ENCODE measurements at places on chromosomes 12 and 14.

DNA sequence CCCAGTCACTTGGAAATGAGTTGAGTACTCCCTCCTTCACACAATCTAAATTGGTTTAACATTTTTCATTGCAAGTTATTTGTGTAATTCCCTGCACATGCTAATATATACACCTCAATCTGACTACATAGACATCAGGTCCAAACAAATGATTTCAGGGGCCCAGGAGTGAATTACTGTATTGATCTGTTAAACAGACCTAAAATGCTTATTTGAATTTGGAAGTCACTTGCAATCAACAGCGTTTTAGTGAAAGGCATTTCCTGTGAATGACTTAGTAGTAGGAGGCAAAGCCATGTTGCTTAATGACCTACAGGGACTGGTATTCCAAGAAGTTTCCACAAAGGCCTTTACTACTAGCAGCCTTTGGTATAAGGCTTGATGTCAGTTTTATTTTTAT is 22.6 kb upstream of the SLC15A5 start:
- no peak for DNase-seq

- DNase-seq, result no peak
Measured at GRCh38 chr14:56884617-56885016, 74.3 kb upstream of the OTX2 start.

DNA sequence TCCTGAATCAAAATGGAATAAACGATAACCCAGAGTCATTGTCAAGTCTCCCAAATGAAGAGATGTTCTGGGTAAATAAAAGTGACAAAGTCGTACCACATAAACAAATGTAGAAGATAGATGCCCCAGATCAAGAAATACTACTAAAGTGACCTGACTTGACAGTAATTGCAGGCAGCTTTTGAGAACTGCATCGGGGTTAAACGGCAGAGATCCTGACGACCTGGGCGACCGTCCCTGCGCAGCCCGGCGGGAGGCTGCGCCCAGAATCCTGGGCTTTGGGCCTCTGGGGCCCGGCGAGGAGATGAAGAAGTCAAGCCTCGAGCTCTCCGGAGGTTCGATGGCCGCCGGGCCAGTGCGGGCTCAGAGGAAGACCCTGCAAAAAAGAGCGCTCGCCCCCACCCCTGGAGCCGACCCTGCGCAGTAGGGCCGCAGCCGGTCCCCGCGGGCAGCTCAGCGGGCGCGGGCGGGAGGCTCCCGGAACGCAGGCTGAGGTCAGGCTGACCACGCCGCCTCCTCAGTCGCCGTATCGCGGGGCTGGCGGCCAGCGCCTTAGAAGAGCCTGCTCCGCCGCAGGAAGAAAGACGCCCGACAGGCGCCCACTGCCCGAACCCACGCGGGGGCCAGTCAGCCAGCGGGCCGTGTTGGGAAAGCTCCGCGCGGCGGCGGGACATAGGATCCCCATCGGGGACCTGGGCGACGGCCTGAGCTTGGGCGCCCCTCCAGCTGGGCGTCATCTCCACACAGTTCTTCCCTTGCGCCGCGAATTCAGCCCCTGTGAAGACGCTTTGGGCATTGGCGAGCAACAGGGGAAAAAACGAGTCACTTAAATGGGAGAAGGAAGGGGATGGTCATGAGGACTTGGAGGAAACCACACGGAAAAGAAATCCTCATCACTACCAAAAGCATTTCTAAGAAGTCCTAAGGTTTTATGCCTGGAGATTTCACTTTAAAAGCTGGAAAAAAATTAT is 16.0 kb downstream of the NKX2-1 start:
- no peak for DNase-seq

- DNase-seq, result no peak
Measured at GRCh38 chr12:44812062-44812461, 64.1 kb downstream of the NELL2 start.

DNA sequence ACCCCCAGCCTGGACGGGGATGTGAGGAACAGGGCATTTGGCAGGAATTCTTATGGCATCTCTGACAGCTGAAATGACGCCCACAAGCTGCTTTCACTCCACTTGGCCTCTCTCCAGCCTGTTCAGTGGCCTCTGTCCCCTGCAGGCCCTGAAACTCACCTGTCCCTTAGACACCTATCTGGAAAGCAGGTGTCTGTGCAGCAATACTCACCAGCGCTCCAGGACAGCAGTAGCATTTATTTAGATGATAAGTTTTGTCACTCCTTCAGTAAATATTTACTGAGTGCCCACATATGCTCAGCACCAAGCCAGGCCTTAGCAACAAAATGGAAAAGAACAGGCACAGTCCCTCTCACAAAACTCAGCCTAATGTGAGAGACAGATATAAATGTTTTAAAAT is 311.1 kb upstream of the FKBP4 start:
- DNase-seq, result no peak

GRCh38 chr14:98278800-98279199 is 993.2 kb downstream of the BCL11B start:
- DNase-seq, result no peak

DNA sequence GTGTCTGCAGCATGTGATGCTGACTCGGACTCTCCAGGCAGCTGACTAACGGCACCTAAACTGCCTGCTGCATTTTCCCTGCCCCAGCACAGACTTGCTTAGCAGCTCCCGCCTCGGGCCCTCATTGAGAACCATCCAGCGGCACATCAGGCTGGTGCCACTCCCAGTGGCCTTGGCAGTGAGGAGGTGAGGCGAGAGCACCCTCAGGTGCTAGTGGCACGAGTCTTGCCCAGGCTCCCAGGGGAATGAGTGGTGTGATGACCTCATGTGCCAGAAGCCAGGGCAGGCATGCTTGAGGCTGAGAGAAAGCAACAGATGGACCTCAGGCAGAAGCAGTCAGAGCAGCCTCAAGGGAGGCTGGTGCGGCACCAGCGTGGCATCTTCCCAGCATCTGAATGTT is 60.2 kb downstream of the PRKCH start:
- DNase-seq, result no peak

DNA sequence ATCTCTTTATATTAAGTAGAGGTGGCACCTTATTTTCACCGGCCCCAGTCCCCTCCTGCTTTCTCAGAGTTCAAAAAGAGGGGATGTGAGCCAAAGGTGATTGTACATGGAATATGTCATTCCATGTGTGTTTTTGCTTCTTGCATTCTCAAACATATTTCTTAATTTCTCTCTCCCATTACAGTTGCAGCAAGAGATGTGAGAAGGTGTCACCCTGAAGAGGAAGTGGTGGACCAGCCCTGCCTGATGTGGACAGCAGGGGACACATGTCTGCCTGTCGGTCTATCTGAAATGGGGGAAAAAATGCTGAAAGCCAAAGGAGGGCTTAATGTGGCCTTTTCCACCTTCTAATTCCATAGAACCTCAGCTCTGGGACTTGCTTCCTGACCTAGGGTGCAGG is 1.9 kb upstream of the FOXN3 start:
- no peak for DNase-seq

DNA sequence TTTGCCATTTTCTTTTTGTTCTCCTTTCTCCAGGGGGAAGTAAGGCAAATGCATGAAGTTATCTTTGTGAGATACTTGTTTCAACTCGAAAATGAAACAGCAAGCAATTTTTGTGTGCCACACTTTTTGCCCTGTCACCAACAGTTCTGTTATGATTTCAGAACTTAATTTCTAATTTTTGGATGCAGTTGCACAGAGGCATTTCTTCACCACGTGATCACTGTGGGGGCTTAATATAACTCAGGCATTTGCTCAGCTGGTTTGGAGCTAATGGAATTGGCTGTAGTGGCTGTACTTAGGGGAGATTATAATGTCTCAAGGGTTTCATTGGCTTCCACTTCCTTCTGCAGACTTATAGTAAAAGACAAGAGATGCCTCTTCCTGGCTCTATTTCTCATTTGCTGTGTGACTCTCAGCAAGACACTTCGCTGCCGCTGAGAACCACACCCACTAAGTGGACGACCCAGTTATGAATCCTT is 452.4 kb downstream of the RAD51B start:
- DNase-seq, result no peak

DNA sequence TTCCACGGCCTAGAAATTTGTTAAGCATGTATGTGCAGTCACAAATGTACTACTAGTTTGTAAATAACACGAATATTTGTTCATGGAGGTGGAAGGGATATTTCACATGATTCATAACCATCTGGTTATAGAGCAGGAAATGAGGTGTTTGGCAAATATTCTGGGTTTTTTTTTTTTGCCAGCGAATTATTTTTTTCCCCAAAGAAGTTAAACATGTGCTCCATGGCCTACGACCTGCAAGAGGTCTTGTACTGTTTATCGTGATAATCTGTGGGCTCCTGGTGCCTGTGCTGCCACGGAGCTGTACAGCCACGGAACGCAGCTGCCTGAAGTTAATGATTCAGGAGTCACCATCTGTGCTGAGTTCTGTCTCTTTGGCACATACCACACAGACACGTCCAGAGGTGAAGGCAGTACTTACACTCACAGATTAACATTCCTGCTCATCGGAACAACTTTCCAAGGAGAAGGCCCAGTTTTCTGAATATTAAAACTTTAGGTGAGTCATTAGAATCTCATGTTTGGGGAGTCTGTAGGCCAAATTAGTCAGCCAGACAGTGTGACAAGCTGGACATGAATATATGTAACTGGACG is 156.3 kb downstream of the TMX1 start:
- DNase-seq, result no peak

DNA sequence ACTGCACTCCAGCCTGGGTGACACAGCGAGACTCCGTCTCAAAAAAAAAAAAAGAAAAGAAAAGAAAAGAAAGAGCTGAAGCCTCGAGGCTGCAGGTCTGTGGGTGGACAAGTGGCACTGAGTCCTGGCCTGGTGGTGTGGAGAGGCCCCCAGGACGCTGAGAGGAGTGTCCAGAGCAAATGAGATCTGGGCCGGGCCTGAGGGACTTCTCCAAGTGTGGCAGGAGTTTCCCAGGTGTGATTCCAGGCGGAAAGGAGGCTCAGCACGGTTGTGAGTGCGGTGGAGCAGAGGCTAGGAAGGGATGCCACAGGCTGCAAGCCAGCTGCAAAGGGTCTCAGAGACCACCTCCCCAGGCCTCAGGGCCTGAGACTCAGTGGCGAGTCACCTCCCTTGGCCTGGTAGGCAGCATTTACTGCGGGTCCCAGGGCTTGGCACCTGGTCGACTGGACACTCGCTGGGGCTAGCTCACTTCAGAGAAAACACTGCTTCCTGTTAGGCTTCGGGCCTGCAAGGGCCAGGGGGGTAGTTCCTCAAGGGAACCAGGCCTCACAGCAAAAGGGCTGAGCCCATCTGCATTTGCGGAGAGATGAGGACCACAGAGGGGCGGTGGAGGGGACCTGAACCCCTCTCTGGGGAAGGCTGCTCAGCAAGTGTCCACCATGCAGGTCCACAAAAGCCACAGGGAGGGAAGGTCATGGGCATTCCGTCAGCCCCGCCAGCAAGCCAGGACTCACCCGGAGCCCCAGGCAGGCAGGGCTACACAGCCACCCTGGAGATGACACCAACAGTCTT is 11.7 kb downstream of the TTC7B start:
- no peak for DNase-seq

DNA sequence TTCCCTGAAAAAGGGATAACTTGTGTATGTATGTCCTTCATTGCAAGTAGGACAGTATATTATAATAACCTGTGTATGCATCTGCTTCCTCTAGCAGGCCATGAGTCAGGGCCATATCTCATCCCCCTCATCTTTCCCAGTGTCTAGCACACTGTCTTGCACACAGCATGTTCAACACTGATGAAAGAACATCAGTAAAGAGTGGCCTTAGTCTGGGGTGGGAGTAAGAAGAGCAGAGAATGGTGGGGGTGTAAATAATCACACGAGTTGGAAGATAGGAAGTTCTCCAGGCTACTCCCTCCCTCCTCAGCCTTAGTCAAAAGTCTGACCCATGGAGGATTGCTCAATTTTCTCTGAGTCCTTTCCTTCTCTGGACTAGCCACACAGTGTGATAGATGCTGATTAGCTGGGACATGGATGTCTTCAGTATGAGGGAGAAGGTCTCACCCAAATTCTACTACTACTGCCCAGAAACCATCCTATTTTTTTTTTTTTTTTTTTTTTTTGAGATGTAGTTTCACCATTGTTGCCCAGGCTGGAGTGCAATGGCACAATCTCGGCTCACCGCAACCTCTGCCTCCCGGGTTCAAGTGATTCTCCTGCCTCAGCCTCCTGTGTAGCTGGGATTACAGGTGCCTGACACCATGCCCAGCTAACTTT is 14.6 kb upstream of the SP1 start:
- DNase-seq, result no peak

DNA sequence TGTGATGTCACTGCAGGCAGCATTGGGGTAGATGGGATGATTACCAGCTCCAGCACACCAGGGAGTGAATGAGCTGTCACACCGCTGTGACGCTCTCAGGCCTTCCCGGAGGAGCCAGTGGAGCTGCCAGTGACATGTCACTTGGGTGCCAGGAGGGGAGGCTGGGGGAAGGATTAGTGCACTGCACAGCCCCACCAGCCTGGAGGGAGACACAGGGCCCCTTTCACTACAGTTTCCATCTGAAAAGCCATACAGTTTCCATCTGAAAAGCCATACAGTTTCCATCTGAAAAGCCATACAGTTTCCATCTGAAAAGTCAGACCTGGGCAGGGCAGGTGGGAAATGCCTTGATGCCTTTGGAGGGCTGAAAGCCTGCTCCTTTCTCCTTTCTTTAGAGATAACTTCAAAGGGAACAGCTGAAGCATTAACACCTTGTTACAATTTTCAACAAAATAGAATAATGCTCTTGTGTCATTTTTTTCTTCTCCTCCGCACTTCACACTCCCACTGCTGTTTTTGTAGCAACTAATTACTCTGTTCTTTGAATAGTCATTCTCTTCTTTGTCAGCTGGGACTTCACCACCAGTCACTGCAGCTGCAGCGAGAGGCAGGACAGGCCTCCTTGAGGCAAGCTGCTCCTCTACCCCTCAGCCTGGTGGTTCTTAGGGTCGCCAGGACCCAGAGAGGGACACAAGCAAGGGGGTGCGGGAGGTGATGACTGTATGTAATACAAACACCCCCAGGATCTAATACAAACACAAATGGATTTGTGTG is 256.9 kb upstream of the RGS6 start:
- DNase-seq, result no peak

- DNase-seq, result no peak
Measured at GRCh38 chr12:19834592-19834991, 395.3 kb downstream of the AEBP2 start.

GRCh38 chr14:75542588-75543091 is 20.4 kb downstream of the BATF start:
- no peak for DNase-seq

All from amygdala (tissue), 56 donors.